ENCODE measurements at places on chromosomes 7 and 10.

DNA sequence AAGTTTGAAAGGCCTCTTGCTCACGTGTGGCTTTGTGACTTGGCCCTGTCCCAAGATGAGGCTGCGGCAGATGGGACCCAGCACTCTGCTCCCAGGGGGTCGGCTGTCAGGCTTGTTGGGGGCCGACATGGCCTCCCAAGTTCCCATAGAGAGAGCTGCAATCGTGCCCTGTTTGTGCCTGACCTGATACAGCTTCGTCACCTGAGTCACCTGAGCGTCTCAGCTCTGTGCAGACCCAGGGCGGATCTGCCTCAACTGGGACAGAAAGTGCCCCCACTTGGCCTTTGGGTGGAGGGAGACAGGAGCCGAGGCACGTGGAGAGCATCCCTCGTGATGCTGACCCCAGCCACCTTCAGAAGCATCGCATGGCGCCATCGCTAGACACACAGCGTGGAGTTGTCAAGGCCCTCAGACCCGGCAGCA, 21.7 kb downstream of the PAPOLB start:
- DNase-seq: no peak

- DNase-seq: no peak
Observed at GRCh38 chr7:45980973-45981372, 59.9 kb upstream of the IGFBP3 start.

DNA sequence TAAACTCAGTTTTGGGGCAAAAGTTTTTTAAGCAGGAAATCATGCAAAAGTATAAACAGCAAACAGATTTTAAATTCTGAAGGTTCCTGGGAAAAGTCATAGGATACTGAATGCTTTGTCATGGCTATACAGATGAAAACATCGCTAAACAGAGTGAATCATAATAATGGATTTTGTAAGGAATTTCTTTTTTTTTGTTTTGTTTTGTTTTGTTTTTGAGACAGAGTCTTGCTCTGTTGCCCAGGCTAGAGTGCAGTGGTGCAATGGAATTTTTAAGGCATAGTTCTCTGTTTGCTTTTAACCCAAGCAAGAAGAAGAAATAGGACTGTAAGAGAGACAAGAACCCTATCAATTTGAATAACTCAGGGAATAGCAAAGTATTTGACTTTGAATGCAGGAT, 285.3 kb downstream of the NRG3 start:
- DNase-seq: no peak

DNA sequence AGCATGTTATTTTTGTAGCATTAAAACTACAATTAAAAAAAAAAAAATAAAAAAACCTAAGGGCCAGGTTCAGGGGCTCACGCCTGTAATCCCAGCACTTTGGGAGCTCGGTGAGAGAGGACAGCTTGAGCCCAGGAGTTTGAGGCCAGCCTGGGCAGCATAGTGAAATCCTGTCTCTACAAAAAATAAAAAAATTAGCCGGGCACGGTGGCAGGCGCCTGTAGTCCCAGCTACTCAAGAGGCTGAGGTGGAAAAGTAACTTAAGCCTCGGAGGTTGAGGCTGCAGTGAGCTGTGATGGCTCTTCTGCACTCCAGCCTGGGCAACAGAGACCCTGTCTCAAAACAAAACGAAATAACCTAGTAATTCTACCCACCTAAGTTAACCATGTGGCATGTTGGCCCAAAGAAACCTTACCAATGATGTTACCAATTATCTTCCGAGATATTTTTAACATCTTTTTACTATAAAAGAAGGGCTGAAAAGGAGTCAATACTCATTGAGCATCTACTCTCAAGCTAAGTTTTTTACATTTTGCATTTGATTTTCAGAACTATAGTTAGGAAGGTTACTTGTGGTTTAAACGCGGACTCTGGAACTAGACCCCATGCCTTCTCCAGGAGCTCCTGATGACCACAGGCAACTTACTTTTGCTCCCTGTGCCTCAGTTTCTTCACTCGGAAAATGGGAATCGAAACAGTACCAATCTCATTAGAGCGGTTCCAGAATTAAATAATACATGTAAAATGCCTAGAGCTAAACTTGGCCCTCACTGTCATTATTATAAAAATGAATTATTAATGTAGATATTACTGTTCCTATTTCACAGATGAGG, 1.4 kb downstream of the ITGB1 start:
- DNase-seq: no peak

- no peak for DNase-seq
Observed at GRCh38 chr10:27019827-27020226, 80.5 kb downstream of the ANKRD26 start.

GRCh38 chr7:70598976-70599375, 533.0 kb upstream of the GALNT17 start:
- peak; percentile 36 for DNase-seq

DNA sequence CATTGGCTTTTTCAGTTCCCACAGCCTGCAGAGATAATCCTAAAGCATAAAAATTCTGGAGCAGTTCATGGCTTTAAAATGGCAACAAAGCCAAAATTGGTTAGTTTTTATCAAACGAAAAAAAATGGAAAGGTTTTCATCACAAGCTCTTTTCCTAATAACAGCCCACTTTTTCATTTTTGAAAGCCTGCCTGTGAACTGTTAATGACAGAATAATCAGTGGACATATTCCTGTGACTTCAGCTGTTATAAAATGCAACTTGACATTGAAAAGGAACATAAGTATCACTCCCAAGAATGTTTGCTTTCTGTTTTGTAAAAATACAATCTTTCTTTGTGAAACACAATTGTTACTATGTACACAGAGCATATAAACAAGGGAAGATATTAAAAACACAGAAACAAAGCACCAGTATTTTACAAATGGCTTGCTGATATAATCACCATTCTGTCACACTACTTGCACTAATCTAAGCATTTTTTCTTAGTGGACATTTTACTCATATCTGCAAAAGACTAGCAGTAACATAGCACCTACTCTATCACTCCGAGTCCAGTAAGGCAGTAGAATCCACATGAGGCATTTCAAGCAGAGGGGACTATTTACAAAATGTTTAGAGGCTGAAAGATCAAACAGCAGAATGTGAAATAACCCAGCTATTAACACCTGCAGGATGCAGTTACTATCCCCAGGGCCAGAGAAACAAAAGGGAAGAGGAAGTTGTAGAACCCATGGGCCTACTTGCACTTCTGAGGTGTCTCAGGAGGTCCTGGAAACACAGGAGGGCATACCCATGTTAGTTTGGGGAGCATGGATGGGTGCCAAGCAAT, 26.4 kb downstream of the MACC1 start:
- no peak for DNase-seq

DNA sequence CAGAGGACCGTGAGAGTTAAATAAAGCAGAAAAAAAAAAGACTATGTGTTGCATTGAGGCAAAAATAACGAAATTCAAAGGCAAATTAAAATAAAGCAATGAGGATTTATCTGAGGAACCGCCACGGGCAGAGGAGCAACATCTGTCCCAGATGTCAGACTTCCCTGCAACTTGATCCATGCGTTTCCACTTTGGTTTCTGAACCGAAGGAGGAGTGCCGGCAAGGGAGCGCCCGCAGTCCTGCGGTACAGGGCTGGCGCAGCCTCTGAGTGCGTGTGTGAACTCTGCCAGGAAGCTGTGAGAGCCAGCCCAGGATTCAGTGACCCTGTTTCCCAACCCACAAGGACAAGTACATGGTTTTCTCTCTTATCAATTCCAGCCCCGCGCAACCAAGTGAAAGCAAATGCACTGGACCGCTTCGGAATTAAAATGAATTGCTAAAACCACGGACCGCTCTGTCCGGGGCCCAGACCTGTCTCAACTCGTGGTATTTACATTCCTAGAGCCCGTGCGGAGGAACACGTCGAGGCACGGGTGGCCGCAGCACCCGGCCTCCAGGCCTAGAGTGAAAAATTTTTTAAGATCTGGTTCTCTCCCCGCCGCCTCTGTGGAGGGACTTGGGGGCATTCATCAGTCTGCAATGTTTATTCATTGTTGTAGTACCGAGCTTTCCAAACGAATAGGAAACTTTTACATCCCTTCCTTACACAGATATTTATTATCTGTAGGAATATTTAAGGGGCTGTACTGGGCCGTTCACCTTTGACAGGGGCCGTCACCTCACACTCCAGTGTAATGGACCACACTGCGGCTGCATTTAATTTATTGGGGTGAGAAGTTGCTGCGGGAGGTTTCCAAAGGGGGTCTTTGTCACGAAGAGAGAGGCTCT, 291.5 kb upstream of the NFE2L3 start:
- DNase-seq: peak; percentile 19

GRCh38 chr7:137130751-137131158, 212.8 kb downstream of the PTN start:
- DNase-seq: peak; percentile 83

- DNase-seq: peak; percentile 5
Observed at GRCh38 chr10:107409522-107409921, 245.0 kb upstream of the SORCS1 start.

DNA sequence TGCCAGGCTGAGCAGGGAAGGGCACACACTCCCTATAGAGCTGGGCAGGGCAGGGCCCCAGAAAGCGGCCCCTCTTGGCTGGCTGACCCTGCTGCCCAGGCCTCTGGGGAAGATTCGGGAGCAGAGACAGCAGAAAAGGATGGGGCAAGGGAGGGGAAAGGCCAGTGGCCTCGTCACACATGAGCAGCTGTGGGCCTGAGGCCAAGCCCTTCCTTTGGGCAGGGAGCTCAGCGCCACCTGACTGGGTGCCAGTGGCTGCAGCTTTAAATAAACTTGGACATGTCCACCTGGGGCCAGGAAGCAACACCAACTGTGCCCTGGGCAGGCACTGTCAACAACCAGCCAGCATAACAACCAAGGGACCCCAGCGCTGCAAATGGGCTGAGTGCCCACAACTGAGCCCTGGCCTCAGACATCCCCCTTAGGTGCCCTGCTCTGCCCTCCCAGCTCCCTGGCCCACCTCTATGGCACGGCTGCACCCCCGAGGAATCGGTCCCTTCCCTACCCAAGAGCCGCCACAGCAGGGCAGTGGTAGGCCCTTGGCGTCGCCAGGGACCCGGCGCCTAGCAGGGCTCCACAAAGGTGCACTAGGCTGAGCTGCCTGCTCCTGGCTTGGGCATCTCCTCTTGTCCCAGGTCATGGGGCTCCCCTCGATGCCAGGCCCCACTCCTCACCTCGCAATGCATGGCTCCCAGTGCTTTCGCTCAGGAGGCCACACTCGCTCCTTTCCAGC, 2.6 kb downstream of the CAMK2B start:
- no peak for DNase-seq

DNA sequence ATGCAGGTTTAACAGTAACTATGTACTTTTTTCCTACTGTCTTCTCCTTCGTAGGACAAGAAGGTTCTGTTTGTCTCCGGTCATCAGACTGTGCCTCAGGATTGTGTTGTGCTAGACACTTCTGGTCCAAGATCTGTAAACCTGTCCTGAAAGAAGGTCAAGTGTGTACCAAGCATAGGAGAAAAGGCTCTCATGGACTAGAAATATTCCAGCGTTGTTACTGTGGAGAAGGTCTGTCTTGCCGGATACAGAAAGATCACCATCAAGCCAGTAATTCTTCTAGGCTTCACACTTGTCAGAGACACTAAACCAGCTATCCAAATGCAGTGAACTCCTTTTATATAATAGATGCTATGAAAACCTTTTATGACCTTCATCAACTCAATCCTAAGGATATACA, 2.4 kb downstream of the DKK1 start:
- no peak for DNase-seq

- peak; percentile 89 for DNase-seq
Observed at GRCh38 chr10:113957013-113957412, 86.7 kb upstream of the ADRB1 start.

DNA sequence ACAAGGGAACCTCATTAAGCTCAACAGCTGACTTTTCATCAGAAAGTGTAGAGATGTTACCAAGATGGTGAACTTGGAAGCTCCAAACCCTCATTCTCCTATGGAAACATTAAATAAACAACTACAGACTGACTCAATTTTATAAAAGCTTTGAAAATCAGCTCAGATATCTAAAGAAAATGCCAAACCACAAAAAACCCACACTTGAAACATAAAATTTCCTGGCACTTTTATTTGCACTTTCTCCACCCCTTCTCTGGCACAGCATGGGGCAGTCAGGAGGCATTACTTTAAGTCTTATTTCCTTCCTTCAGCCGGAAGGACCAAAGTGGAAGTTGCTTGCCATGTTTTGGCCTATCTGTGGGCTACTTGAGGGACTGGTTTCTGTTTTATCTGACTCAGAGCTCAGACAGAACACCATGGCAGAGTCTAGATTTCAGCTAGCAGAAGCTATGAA, 114.7 kb downstream of the ODAD2 start:
- DNase-seq: peak; percentile 59

- DNase-seq: no peak
Observed at GRCh38 chr10:110190170-110190569, 17.2 kb upstream of the MXI1 start.

GRCh38 chr7:21106296-21106732, 319.6 kb upstream of the SP8 start:
- DNase-seq: no peak

- no peak for DNase-seq
Observed at GRCh38 chr7:103423467-103424179, 22.4 kb downstream of the SLC26A5 start.

DNA sequence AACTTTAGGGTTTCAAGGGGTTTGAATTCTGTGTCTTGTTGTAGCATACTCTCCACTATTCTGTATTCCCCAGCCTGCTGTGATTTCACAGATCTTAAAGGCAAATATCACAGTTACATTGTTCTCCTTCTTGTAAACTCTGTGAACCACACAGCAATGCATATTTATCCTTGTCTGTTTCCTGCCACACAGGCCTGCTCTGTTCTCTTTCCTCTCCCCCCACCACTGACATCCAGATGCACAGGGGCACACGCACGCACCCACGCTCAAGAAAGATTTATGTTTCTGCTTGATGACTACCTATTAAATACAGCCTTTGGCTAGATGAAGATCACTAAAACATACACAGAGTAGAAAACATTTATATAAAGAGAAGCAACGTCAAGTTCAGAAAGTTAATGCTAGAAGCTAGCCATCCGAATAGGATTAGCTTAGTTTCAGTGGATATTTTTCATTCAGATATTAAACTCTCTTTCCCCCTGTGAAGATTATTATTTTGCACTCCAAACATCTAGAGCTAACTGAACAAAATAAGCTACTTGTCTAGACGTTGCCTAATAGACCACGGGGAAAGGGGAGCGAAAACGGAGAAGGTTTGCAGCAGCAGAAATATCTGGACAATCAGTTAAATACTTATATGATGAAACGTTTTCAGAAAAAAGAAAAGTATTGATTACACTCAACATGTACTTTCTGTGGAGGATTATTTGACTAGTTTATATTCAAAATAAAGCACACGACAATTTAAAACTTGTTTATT, 193.1 kb upstream of the SEMA3C start:
- DNase-seq: no peak

- DNase-seq: peak; percentile 58
Observed at GRCh38 chr7:25844102-25844870, 307.7 kb upstream of the NFE2L3 start.

- no peak for DNase-seq
Observed at GRCh38 chr7:105257338-105257737, 131.4 kb downstream of the SRPK2 start.

GRCh38 chr7:139702811-139703486, 74.8 kb downstream of the HIPK2 start:
- DNase-seq: no peak

DNA sequence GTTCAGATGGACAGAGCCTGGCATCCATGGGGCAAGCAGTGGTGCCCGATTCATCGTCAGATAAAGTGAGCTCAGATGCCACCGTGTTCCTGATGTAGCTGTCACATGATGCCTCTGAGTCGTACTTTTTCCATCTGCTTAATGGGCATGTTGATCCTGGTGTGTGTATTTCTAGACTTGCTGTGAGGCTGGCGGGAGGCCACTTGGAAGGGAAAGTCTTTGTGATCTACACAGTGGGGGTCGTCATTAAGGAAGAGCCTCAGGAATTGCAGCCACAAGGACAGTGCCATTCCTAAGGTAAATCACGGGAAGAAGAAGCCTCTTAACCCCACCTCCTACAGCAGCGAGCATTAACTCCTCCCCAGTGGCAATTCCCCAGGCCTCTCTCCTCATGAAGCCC, 63.0 kb downstream of the RGS10 start:
- DNase-seq: no peak

Measured in astrocyte of the spinal cord (primary cell).